ENCODE measurements at places on chromosomes 11 and 22.

- DNase-seq: peak; percentile 4
Observed at GRCh38 chr11:119641983-119642745, 86.8 kb downstream of the NECTIN1 start.

DNA sequence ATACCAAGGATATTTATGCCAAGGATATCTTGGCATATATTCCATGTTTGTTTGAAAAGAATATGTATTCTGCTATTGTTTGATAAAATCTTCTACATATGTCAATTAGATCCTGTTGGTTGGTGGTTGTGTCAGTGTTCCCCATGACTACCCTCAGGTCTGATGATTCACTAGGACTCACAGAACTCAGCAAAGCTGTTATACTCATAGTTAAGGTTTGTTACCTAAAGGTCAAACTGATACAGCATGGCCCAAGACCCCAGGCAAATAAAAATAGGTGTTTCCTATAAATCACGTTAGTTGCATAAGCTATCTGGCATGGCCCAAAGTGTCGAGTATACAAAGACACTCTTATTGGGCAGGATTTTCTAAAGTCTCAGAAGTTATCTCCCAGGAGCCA is 30.2 kb upstream of the B3GNT6 start:
- no peak for DNase-seq

GRCh38 chr22:24189249-24190158 is 8.2 kb downstream of the SUSD2 start:
- peak; percentile 37 for DNase-seq

- DNase-seq: no peak
Observed at GRCh38 chr11:119340335-119341221, at the start of gene C1QTNF5. Gene C1QTNF5 (minus strand): TSS chr11:119340883. CDS start chr11:119340397, 486 bp downstream.

- DNase-seq: no peak
Observed at GRCh38 chr22:39990686-39991085, 4.1 kb upstream of the FAM83F start.

- DNase-seq: no peak
Observed at GRCh38 chr11:47003180-47003877, 66.8 kb downstream of the CSTPP1 start.

- DNase-seq: no peak
Observed at GRCh38 chr11:67073908-67074307, 17.3 kb downstream of the RHOD start.

DNA sequence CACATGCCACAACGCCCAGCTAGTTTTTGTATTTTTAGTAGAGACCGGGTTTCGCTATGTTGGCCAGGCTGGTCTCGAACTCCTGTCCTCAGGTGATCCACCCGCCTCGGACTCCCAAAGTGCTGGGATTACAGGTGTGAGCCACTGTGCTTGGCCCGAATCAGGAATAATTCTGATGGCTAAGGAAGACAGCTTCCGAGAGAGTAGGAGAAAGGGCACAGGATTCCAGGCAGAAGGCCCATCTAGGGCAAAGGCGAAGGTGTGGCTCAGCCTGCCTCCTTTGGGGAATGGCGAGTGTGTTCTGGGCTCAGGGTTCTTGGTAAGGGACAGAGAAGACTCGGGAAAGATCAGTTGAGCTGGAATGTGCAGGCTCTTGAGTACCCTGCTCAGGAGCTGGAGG is 1.6 kb upstream of the SYCE3 start:
- no peak for DNase-seq

DNA sequence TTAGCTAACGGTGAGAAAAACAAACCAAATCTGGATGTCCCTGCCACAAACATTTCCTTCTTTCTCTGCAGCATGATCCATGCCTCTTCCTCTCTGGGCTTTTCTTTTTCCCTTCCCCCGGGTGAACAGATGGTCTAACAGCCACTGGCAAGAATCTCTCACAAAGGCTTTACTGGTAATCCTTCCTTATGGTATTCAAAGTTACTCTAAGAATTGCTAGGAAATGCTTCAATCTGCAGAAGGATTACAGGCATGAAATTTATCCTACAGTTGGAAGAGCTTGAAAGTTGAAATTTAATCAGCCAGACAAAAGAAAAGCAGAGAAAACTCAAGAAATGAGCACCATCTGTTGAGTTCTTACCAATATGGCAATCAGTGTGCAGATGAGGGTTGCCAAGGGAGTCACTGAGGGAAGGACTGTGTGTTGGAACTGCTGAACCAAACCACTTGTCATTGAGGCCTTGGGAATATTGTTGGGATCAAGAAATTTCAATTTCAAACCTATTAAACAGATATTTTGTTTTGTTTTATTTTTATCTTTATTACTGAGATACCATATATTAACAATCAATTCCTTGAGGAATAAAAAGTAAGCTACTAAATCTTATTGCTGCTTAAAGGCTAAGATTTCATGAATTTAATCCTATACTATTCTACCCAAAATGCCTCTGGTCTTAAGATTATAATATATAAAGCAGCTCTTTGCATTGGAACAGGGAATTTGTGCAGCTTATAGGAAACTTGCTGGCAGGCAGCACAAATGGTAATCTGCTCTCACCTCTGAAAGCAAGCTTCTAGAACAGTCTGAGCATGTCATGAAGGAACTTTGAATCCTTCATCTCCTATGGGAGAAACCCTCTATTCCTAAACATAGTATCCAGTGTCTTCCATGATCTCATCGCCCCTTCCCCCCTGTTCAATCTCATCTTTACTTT is 29.7 kb upstream of the NDUFC2 start:
- DNase-seq: no peak

- no peak for DNase-seq
Observed at GRCh38 chr11:91296629-91297028, 928.0 kb upstream of the FAT3 start.

GRCh38 chr11:67312187-67313021 is 9.1 kb downstream of the SSH3 start:
- DNase-seq: no peak

DNA sequence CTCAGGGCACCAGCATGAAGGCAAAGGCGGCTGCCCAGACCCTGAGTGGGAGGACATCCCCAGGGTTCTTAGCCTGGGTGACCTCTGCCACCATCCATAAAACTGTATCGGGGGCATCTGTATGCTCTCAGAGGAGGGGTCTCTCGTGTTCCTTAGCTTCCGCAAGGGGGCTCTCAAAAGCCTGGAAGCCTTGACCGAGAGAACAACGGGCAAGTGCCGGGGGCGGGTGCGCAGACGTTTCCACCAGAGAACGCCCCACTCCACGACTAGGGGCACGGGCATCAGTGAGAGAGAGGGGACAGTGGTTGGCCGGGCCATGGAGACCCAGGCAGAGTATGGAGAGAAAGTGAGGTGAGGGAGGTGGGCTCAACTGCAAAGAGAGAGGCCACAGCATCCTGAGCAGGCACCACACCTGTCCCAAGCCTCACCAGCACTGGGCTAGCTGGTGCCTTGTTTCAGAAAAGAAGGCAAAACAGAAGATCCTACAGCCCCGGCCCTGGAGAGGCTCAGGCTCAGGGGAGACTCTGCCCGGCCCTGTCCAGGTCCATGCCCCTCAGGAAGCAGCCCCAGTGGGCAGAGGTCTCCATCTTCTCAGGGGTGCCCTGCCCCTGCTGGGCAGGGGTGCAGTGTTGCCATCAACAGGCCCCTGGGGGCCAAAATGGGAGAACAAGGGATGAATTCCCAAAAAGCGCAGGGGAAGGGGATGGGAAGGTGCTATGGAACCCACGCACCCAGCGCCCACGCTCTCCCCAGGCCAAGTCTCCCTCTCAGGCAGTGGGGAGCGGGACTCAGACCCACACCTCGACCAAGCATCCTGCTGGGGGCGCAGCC is 5.9 kb downstream of the TSPAN32 start:
- DNase-seq: no peak

GRCh38 chr22:20604776-20605221 is 97.4 kb downstream of the MED15 start:
- DNase-seq: no peak

DNA sequence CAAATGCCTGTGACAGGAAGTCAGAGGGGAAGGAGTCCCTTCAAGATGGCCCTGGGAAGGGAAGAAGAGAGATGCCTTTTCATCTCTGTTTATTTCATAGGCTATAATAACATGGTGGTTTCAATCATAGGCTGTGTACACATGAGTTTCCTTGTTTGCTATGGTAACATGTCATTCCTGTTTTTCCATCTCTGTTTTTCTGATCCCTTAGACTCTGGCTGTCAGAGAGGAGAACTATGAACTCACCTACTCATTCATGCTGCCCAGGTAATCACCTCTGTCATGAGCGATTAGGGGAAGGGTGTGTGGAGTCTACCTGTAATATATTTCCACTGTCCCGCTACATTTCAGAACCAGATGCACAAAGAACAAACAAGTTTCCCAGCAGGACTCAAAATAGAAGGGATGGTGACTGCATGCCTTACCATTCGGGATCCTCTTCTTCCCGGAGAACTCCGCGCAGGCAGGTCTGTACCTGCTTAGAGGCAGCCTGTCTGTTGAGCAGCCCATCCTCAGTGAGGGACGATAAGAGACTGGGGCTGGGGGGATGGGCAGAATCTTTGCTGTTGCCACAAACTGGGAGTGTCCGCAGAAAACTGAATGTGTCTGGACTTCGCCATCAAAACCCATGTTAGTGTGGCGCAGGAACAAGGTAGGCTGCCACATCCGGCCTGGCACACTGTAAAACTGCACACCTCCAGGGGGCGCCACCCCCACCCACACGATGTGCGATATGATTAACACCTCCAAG is 7.1 kb upstream of the PEX26 start:
- no peak for DNase-seq

- DNase-seq: peak; percentile 83
Observed at GRCh38 chr11:36249246-36249645, 40.0 kb downstream of the COMMD9 start.

- no peak for DNase-seq
Observed at GRCh38 chr11:100730266-100730665, 43.2 kb downstream of the ARHGAP42 start.

- no peak for DNase-seq
Observed at GRCh38 chr11:67648140-67648795, 2.3 kb downstream of the ACY3 start.

DNA sequence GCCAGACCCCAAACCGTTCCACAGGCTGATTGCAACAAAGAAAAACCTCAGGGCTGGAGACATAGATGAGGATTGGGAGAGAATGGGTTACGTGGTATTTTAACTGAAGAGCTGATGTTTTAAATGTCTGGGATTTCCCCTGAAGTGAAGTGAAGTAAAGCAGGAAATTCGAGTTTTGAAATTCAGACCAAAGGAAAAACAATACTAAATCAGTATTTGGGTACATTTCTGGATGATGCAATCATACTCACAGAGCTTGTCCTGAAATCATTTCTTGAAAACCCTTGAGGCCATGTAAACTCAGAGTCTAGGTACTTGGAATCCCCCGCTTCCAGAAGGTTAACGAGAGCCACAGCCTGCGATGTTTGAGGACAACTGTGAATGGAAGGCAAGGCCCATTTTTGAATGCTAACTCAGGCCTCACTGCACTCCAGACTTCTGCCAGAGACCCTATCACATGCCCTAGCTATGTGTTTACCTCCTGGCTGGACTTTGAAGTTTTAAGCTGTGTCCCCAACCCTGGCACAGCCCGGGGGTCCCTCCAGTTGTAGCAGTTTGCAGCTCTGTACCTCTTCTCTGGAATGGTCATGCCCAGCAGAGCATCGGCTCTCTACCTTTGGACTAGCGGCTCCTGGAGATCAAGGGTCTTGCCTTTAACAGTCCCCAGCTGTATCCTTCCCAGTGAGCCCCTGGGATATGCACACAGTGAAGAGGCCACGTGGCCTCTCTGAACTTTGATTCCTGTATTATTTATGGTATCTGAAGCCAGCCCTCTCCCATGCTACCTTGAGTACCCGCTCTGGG is 5.4 kb upstream of the FTH1 start:
- DNase-seq: peak; percentile 53

DNA sequence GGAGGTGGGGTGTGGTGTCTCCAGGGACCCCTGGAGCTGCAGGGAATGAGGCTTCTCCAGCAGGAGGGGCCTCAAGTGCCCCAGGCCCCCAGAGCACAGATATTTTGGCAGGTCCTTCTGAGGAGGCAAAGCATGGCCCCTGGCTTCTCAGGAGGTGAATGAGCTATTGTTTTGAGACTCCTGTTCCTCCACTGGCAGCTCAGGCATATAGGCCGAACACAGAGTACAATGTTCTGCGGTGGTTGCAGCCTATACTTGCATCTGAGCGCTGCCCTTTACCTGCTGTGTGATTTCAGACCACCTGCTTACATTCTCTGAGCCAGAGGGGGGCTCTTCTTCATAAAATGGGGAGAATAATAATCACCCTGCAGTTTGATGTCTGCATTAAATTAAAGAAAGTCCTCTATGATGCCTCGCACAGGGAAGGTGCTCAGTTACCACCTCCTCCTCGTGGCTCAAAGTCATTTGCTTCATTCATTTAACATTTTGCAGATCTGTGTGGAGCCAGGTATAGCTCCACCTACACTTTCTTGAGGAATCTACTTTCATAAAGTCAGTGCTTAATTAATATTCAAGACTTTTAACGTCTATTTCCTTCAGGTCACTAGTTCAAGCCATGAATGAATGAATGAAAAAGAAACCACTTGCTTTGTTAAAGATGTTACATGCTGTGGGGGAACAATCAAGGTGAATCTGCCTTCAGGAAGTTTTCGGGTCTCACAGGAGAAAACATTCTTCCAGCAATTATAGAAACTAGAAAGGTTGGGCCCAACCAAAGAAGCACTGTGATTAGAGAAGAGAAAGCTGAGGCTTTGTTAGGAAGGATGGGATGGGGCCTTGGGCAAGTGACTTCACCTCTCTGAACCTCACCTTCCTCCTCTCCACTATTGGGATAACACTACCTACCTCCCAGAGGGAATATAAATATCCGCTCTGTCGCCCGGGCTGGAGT is 68.4 kb downstream of the ADAMTS15 start:
- no peak for DNase-seq

DNA sequence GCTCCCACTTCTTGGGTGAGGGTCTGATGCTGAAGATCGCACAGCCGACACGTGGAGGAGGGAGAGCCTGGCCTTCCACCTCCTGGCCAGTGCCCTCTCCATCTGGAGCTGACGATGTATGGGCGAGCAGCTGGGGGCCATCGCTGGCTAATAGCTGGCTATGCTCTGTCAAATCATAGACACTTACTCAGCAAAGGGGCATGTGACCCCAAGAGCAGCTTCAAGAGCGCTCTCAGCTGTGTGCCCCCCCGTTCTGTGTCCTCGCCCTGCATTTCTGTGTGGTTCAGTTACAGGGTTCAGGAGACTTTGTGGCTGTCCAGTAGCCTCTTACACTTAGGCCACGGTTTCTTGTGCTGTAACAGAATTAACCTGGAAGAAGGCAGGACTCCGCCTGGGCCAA is 26.4 kb downstream of the FBLN1 start:
- DNase-seq: no peak

GRCh38 chr22:20084547-20085413 is 4.7 kb downstream of the DGCR8 start:
- no peak for DNase-seq

All from brain microvascular endothelial cell (primary cell).